ENCODE measurements at places on chromosomes 6 and 20.

DNA sequence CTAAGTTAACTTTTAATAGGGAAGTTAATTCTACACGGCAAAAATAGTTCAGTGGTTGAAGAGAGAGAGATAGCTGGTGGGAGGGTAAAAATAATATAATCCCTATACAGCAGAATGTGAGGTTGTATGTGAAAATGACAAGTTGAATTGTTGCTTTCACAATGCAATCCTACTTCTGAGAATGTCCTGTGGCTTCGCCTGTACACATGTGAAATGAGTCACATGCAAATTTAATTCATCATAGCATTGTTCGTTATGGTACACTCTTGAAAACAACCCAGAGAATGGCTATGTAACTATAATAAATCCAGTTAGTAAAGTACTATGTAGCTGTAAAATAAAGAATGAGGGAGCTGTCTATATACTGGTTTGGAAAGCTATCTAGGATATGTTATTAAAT is 46.0 kb upstream of the HINT3 start:
- peak; percentile 79 for DNase-seq

DNA sequence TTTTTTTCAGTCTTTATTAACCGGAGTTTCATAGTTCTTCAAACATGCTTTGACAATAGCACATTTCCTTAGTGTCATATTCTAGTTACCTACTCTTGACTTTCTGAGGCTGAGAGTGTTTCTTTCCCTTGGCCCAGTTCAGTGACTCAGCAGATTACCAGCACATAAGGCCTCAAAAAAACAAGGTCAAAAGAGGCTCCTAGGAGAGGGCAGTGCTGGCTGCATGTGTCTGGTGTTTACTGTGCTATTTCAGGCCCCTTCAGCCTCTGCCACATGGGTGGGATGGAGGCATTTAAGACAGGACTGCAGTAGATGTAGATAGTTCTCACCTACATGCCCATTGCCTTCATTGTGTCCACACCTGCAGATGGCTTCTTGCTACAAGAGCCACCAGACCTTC is 198.2 kb upstream of the SSTR4 start:
- peak; percentile 47 for DNase-seq

GRCh38 chr6:139713900-139714506 is 339.6 kb upstream of the CITED2 start:
- DNase-seq, result peak; percentile 86

DNA sequence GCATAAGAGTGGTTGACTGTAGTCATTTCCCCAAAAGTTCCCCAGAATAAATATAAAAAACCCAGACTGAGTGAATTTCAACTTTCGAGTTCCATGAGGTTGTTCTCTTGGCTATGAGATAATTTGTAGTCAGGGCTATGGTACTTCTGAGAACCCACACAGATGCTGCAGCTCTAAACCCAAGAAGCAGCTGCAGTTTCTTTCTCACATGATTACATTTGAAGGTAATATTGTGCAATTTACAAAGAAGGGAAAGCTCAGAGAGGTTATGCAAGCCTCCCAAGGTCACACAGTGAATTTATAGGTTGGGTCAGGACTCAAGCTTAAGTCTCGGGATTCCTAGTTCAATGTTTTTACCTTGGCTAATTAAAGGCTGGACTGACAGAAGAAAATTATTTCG is 29.7 kb upstream of the CD93 start:
- no peak for DNase-seq

GRCh38 chr20:29079769-29080690 is 2177.4 kb upstream of the DEFB115 start:
- DNase-seq, result peak; percentile 30

- peak; percentile 61 for DNase-seq
Measured at GRCh38 chr6:84428300-84428907, 201.0 kb upstream of the CEP162 start.

DNA sequence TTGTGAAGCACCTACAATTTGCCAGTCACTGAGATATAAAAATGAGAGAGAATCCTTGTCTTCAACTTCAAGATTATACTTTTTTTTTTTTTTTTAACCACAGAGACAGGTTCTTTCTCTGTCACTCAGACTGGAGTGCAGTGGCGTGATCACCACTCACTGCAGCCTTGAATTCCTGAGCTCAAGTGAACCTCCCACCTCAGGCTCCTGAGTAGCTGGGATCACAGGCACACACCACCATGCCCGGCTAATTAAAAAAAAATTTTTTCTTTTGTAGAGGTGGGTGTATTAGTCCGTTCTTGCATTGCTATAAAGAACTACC is 51.6 kb upstream of the PMEPA1 start:
- no peak for DNase-seq

DNA sequence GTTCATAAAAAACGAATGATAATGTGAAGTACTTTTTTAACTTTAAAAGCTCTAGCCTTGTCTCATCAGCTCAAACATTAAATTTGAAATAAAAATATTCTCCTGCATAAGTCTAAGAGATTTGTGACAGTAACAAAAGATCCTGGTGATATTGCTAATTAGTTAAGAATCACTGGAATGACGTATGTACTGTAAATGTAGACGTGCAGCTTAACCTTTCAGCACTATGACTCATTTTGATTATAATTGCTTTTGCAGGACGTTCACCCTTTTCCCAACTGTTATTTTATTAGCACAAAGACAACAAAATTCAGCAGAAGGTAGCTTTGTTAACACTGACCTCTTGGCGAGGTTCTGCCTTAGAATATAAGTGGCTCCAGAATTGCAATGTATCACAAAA is 68.6 kb downstream of the TENT5A start:
- peak; percentile 17 for DNase-seq

DNA sequence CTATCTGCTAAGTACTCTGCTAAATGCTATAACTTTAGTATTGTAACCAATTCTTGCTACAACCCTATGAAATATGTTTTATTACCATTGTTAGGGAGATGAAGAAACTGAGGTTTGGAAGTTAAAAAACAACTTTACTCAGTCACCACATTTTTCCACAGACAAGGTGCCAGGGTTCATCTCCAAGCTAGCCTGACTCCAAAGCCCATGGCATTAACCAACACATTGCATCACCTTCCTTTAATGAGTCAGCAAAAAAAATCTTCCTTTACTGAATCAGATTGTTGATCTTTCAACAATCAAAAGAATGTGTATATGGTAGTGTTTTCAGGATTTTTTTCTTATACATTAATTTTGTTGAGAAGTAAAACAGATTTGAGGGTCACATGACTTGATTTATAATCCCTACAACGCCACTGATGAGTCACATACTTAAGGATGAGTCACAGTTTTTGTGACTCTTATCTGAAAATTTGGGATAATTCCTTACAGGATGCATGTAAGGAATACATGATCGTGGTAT is 41.5 kb downstream of the MAN1A1 start:
- DNase-seq, result peak; percentile 73

GRCh38 chr20:815914-816606 is 17.5 kb upstream of the FAM110A start:
- DNase-seq, result peak; percentile 60

DNA sequence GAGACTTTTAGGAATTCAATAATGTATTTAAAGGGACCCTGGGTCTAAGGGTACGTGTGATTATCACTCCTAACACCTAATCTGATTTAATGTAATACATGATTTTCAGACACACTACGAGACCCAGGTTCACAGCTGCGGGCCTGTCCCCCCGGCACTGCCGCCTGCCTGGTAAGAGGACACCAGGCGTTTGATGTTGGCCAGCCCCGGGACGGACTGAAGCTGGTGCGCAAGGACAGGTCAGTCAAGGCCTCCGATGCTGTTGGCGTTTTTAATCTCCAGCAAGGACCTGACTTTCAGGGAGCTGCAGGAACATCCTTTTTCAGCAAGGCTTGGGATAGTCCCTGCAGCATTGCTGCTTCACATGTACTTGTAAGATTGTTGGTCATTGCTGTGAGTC is 58.2 kb downstream of the IGF2R start:
- DNase-seq, result peak; percentile 26

- no peak for DNase-seq
Measured at GRCh38 chr6:159730332-159730676, 3.0 kb downstream of the WTAP start.

- DNase-seq, result no peak
Measured at GRCh38 chr6:47202644-47203205, 107.0 kb downstream of the TNFRSF21 start.

All from epithelial cell of esophagus (primary cell).